ENCODE measurements at places on chromosomes 1 and 21.

- no peak for DNase-seq
Measured at GRCh38 chr1:21302747-21303715, 12.8 kb upstream of the ECE1 start.

DNA sequence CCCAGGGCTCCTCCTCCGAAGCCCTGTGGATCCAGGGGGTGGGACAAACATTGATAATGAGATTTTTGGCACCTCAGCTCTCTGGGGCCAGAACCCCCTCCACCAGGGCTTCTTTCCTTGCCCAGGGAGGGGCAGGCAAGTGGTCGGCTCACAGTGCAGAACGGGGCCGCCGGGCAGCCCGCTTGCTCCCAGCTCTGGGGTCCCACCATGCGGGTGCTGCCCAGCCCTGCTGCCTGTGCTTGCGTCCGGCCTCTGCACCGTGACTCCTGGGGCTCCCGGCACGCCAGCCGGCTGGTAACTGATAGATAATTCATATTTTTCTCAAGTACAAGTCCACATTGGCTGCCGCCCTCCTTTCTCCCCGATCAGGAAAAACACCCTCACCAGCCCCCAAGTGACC lies 42.0 kb upstream of the CCDC27 start:
- DNase-seq, result no peak

DNA sequence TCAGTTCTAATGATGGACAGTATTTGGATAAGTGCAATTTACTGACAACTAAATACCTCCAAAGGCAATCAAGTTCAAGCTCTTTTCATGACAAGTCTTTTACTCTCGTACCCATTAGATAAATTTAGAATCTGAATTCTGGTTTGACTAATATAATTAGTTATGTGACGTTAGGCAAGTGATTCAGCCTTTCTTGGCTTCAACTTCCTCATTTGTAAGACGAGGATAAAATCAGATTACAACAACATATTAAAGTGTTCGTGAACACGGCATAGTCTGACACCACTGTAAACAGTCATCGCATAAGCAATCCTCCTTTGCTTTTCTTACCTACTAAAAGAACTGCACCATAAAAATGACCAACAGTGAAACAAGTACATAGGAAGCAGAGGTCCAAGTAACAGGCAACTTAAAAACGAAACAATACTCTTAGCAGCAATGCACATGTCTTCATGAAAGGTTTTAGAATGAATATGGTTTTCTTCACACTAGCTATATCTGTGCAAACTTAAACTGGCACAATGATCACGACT lies 25.7 kb downstream of the COA6 start:
- DNase-seq, result no peak

DNA sequence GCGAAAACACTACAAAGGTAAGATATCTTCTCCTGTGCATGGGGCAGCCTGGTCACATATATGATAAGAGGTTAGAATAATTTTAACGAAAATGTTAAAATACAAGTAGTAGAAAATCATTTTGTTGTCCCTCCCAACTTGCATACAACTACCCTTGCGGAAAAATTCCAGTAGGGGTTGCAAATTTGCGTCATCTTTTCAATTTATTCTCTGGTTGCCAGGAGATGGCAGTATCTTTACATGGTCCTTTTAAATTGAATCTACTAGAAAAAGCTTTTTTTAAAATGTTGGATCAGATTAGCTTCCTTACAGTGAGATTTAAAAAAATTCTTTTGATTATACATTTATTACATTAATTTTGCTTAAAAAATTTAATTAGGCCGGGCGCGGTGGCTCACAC lies 10.9 kb downstream of the S100PBP start:
- DNase-seq, result no peak

DNA sequence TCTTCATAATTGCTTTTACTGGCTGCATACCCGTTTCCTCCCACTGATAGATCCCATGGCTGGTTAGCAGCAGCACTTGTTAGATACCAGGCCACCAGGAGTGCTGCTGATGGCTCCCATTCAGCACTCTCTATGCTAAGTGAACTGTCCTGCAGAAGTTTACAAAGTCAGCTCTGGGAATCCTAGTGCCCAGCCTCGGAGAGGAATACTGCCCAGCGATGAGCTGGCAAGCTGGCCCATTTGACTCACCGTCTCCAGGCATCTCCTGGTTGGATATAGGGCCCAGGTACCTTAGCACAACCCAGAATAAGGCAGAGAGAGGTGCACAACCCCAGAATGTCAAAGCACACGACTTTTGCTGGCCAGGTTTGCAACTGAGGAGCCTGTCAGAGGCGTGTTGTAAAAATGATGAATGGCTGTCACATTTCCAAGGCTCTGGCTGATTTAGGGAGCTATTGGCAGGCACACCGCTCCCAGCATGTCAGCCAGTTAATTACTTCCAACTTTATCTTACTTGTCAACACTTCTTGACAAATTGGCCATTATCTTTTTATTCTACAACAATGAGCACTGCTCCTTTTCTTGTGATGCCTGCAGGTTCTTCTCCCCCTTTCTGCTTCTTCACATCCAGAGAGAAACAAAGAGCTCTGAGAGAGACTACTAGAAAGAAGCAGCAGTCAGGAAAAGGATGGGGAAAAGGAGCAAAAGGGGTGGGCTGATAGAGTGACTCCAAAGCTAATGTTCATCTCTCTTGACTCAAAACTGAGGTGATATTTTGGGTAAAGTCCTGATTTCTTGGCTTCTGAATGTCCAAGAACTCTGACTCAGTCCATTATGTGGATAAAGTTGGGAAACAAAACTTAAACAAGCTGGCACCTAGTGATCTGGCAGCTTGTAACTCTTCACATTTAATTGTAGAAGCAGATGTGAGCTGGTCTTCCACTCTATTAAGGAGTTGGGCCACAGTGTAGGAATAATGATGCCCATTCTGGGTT lies 10.8 kb upstream of the ANGPTL7 start:
- DNase-seq, result no peak

DNA sequence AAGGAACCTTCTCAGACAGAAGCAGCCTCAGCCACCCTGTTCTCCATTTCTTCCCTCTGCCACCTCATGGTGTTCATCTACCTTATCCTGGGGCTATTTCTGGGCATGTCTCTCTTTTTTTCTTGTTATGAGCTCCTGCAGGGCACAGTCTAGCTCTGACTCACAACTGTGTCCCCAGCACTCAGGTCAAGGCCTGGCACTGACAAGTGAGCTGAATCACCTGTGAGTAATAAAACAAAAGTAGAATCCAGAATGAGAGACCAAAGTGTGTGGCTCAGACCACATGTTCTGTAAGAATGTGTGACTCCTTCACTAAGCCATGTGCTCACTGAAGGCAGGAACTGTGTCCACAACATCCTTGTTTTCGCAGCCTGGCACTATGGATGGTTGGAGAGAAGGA lies 23.2 kb downstream of the C1orf94 start:
- DNase-seq, result no peak

GRCh38 chr1:215667761-215668160 lies 100.7 kb downstream of the KCTD3 start:
- DNase-seq, result no peak

- no peak for DNase-seq
Measured at GRCh38 chr1:55640708-55641473, 425.7 kb upstream of the USP24 start.
